Stimulated activated naive B cell treated with anti-CD40 and anti-IgM and Interleukin-4, amounts not matched to agents 10 μg/mL and 1 μg/mL and 100 μg/mL, for 72 hours (primary cell): ENCODE measurements at places on chromosomes 2 and 18.

DNA sequence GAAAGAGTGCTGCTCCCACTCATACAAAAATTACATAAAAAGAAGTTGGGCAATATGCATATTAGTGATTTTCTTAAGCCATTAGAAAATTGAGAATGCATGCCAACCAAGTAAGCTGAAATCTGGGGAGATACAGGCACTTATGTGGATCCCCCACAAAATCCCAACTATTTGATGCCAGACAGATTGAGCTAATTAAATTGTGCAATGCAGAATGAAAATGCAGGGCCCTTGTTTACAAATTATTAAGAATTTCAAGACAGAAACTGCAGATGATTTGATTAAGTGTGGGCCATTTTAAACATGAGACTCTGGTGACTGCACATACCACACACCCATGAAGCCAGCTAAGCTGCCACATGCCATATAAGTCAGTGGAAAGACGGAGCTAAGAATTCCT lies 554.5 kb downstream of the CBLN2 start:
- no peak for DNase-seq

- DNase-seq = no peak
These were observed 93.3 kb downstream of the THSD7B start for GRCh38 chr2:136858656-136859055.

- no peak for DNase-seq
These were observed 110.6 kb upstream of the TTC39C start for GRCh38 chr18:23903971-23904370.

- DNase-seq = no peak
These were observed 150.8 kb upstream of the PGAP1 start for GRCh38 chr2:197077336-197077735.

DNA sequence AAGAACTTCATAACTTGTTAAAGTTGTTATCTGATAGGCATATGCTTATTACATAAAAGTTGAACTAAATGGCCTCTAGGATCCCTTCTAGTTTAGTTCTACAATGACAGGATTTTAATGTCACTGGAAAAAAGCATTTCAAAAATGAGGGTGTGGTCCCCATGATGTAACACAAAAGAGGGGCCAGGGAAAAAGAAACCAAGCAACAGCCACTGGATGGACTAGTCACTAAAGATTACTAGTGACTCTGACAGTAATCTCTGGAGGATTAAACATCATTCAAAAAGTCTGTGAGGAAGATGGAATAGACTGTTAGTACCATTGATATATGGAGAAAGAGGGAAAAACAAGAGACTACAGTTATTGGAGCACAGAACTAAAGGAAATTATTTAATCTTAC lies 22.6 kb downstream of the SEPTIN10 start:
- no peak for DNase-seq

DNA sequence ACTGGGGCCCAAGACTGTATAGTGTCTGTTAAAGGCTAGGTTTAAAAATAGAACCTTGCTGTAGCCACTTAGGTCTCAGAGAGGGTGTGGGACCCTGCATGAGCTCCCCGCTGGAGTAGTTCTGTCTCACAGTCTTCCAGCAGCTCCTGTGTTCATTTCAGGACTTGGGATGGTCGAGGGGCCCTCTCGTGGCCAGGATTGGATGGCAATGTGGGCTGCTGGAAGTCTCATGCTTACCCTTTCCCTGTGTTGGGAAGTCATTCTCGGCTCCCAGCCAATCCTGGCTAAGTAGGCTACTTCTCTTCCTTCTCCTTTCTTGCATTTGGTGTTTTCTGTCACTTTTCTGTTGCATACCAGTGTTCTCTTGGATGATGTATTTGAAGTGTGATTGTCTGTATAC lies 284.0 kb upstream of the GCFC2 start:
- no peak for DNase-seq

GRCh38 chr2:16642088-16642487 lies 23.5 kb downstream of the CYRIA start:
- no peak for DNase-seq

DNA sequence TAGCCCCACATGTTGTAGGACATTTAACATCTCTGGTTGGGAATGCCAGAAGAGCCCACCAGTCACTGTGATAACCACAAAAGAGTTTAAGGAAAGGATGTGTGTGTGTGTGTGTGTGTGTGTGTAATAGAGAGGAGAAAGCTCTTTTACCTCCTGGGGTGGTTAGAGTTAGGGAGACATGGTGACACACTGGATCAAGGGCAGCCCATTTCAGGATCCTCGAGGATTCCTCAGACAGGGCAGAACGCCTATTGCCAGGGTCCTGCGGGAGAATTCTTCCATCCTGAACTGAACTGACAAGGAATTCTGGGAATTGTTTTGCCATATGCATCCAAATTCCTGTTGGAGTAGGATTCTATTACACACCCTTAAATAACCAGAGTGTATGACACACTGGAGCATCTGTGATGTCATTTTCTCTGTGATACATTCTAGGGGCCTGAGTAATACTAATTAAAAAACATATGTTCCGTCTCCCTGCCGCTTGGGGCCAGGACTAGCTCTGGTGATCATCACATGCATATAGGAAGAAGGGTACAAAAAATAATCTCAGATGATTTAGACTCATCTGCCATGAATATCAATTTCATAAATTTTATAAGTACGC lies 156.4 kb upstream of the MMADHC start:
- no peak for DNase-seq
